ENCODE measurements at places on chromosomes 13 and 19.
A peak's percentile ranks its signal among the peaks of the same experiment; 100 is the strongest.

GRCh38 chr13:51584731-51585672, 740 bp downstream of the WDFY2 start:
- DNase-seq: peak; percentile 73

GRCh38 chr13:47991859-47992258, 9.2 kb downstream of the SUCLA2 start:
- no peak for DNase-seq

GRCh38 chr13:91381371-91381770, 17.1 kb upstream of the GPC5 start:
- no peak for DNase-seq

- no peak for DNase-seq
Observed at GRCh38 chr13:99129050-99129449, 71.6 kb upstream of the UBAC2 start.

DNA sequence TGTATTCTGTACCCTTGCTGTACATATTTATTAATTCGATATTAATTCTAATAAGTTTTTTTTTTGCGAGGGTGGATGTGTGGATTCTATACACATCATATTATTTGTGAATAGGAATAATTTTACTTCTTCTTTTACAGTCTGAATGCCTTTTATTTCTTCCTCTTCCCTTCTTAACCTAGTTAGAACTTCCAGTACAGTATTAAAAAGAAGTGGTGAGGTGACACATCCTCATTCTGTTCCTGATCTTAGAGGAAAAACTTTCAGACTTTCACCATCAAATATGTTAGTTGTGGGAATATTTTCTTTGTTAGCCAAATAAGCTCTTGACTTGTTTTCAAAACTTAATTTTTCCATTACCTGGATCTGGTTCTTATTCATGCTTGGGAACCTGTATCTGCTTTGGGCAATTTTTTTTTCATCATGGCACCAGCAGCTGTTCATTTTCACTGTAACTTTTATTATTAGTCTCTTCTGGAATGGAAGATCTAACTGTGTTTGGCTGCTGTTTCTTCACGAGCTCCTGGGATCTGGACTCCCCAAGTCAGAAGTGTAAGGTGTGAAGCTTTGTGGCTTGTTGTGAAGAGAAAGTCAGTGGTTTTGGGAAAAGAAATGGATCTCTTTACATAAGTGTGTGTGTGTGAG, 33.1 kb downstream of the RGCC start:
- no peak for DNase-seq
